Aorta (tissue), 5 donors: ENCODE measurements at places on chromosomes 5 and 9.

GRCh38 chr5:16483361-16483760 is 17.8 kb upstream of the ZNF622 start:
- no peak for DNase-seq

DNA sequence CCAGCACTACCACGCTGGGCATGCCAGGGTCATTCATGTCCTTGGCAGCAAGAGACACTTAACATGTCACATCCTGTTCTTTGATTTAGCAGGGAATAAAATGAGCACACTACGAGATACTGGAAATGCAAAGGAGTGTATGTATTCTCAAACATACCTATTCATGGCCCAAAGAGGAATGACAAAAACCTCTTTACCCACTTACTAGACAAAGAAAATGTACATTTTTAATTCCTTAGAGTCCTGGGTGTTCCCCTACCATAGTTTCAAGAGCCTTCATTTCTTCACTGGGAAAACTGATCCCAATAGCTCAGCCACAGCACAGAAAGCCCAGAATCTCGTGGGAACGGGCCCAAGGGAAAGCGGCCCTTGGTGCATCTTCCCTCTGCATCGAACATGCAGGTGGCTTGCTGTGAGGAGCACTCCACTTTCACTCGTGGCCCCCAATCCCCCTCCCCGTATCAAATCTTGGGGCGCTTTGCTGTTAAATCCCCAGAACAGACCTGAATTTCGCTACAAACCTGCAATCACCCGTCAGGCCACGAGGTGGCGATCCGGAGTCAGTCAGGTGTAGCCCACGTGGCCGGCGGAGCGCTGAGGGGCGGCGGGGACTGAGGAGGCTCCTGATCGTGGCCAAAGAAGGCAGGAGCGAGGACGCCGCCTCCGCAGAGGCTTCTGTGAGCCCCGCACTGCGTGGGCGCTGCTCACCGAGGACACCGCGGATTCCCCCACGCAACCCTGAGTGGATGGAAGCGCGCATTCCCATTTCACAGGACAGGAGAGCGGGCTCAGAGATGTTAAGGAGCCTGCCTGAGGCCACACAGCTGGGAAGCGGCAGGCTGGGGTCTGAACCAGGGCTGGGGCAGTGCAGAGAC is 91.4 kb downstream of the LMX1B start:
- DNase-seq: peak; percentile 92

DNA sequence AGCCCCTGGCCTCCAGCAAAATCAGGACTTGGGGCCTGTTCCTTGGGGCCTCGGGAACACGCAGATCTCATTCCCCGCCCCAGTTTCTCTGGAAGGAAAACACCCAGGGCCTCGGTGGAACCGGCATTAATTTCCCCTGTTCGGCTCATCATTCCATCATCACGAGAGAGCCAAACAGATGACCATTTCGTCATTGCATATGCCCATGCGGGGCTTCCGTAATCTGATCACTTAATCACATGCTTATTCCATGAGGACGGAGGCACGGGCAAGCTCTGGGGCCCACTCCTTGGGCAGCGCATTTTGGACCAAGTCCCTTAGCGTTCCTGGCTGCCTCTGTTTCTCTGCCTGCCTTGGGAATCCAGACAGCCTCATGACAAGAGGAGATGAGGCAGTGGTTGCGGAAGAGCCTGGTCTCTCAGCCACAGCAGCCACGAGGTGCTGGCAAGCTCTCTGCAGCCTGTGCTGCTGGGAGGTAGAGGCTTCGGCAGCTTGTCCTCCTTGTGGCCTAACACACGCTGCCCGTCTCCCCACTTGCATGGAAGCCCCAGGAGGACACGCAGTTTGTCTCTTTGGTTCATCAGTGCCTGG is 65.0 kb upstream of the IER5L start:
- peak; percentile 76 for DNase-seq

- DNase-seq: no peak
These were observed 263.5 kb downstream of the CD180 start for GRCh38 chr5:66933066-66933465.

DNA sequence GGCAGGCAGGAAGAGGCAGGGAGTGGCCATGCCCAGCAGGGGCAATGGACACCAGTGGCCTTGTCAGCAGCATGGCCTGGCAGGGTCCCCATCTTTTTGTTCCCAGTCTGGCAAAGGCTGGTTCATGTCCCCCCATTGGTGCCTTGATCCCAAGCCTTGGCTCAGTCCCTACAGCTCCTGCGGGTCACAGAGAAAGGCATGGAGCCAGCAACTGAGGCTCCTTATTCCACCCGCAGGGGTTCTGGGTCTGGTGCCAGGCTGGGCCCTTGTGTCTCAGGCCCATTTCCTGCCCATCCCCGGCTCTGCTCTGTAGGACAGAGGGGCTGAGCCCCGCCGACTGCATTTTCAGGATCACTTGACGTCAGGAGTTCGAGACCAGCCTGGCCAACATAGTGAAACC is 14.0 kb downstream of the TRIM14 start:
- no peak for DNase-seq

- peak; percentile 90 for DNase-seq
These were observed 20.7 kb downstream of the SPRY4 start for GRCh38 chr5:142304013-142304701.

DNA sequence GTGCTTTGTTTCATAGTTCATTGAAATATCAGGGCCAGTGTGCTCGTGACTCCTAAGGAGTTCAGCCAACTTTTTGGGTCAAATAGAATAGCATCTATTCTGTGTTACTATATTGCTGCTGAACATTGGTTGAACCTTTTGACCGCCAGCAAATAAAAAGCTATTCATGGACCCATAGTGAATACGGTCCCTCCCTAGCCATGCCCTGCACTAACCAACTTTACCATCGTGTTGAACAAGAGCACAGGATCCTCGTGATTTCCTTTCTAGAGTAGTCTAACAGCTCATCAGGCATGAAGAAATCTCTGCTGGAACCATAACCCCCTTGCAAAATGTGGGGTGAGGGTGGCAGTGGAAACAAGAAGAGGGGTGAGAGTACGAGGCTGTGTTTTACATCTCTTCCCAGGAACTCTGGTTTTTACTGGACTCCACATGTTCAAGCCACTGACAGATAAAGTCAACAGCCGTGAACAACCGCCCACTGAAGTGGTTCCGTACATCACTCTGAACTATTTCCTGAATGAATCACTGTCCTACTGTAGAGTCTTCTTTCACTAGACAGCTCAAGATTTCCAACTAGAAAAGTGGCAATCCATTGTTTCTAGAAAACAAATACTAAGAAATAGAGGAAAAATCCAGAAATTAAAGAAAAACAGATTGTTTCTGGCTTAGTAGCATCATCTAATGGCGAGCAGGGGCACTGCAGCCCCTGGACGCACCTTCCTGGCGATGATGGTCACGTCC is 70.1 kb upstream of the SPATA31E1 start:
- DNase-seq: no peak
